Hematopoietic multipotent progenitor cell treated with erythropoietin and hydrocortisone succinate and interleukin-3 and kit ligand, for 6 days (in vitro differentiated cells): ENCODE measurements at places on chromosomes 1 and 21.

- no peak for DNase-seq
Observed at GRCh38 chr1:2313651-2314261, 77.6 kb downstream of the MORN1 start.

DNA sequence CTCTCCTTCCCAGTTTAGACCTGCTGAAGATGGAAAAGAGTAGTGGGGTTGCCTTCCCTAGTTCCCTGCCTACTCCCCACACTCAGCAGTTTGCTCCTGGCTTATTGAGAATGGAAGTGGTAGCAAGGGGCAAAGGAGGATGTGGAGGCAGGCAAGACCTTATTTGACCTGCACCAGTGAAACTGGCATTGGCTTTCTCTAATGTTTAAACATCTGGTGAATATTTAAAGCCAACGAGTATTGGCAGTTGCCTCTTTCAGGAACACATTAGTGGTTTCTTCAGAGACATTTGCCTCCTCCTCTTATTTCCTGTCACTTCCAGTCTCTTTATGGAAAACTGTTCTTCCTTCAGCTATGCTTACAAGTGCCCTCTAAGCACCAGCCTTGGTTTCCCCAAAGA is 62.4 kb upstream of the VAV3 start:
- DNase-seq = no peak

DNA sequence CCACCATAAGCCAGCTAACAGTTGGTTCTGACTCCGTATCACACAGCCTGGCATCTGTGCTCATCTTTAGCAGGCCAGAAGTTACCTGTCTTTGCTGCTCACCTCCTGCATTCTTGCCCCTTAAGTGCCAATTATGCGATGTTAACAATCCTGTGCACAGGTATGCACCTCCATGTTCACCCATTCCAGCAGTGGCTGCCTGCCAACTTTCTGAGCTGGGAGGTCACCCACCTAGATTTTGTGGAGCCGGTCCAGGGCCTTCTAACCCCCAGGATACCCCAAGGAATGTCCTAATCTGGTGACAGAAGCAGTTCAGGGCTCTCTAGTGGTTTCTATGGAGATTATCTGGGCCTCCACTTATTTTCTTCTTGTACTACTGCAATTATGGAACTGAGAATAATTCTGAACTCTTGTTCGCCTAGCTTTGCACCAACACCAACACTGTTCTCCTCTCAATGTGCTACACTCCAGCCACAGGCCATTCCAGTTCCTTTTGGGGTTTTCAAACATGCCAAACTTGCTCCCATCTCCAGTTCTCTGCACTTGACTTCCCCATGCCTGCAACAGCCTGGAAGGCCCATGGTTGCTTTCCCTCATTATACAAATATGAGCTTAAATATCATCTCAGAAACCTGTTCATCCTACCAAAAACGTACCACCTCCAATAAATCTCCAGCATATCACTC is 9.0 kb downstream of the BCAR3 start:
- peak; percentile 42 for DNase-seq

GRCh38 chr1:26788836-26789611 is 1.3 kb downstream of the PIGV start:
- DNase-seq = peak; percentile 97
